ENCODE measurements at places on chromosomes 6 and 20. TPM values are rescaled to one million over a fixed set of nuclear protein-coding genes. Genes with fewer than 3 reads are reported as not detected.

Gene DNMT3B
- total RNA-seq: 1.3 TPM

Gene CDSN
- not detected for total RNA-seq

Gene TRIM26
- 24.2 TPM for total RNA-seq

Gene DLL1
- total RNA-seq: 3.9 TPM

Gene TSHZ2
- total RNA-seq: 4.0 TPM

Gene NKAPL
- total RNA-seq: 0.22 TPM

Gene PRKN
- under 0.01 TPM for total RNA-seq

Gene PHACTR1
- 0.40 TPM for total RNA-seq

Gene OTOR
- not detected for total RNA-seq

Gene HTR1B
- total RNA-seq: 2.4 TPM

Gene SLC17A4
- not detected for total RNA-seq

Gene FOXC1
- total RNA-seq: 5.8 TPM

Gene KIAA1755
- not detected for total RNA-seq

Gene JAG1
- 78.0 TPM for total RNA-seq

Gene RAD21L1
- total RNA-seq: not detected

Gene OLIG3
- not detected for total RNA-seq

Gene LY6G6D
- not detected for total RNA-seq

Gene ANKRD66
- not detected for total RNA-seq
